ENCODE measurements at places on chromosomes 2 and 18.

DNA sequence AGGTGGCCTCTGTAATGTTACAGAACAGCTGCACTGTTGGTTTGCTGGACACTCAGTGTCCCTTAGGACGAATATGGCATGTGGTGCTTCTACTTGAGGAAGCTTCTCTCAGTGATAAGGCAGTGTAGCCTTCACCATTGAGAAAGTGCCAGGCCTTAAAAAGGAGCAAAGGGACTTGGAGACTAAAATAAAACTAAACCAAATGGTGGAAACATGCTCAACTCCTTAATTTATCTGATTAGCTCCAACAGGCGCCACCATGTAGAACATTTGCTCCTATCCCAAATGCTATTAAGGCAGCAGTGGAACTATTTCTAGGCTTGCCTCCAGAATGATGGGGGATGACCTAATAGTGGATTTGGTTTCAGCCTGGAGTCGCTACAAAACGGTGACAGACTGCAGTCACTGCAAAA is 77.5 kb upstream of the MYL1 start:
- no peak for DNase-seq

GRCh38 chr2:136384531-136385303 is 266.8 kb upstream of the CXCR4 start:
- DNase-seq, result peak; percentile 22

DNA sequence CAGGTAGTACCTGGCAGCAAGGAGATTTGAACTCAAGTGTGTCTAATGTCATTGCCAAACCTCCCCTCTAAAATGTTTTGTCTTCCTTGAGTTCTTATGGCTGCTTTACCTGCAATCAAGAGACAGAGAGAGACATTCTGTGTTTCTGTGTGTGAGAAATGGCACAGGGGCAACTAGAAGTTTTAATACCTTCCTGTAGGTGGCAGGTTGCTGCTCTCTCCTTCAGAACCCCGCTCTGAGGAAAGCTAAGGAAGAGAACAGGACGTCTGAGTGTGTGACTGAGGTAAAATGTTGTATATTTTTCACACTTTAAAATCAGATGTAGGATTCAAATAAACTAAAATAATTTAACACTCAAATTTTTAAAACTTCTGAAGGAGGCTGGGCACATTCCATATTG is 19.2 kb downstream of the DTNA start:
- peak; percentile 48 for DNase-seq

DNA sequence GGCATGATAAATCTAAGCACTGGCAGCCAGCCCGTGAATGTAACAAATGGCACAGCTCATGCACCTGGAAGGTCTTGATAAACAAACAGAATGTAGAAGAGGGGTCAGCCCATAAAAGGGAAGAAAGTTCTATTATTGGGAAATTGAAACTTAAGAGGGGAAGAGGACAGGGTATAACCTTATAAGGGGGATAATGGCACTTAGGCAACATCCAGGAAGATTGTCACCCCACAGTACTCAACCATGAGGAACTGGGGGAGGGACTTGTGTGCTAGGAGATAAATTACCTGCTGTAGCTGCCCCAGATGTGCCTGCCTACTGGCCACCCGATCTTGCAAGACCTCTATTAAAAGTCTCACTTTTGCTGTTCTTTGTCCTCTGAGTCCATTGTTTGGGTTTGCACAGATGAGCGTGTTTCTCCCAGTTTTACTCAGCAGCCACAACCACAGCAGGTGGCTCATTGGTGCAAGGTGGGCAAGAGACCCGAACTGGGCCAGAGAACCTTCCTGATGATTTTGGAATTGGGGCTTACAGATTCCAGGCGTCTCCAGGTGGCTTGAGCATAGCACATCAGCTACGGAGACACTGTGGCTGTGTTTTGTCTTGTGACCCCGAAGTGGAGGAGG is 79.0 kb upstream of the TAF1B start:
- DNase-seq, result no peak

GRCh38 chr18:74645679-74646078 is 48.0 kb downstream of the ZNF407 start:
- peak; percentile 27 for DNase-seq

DNA sequence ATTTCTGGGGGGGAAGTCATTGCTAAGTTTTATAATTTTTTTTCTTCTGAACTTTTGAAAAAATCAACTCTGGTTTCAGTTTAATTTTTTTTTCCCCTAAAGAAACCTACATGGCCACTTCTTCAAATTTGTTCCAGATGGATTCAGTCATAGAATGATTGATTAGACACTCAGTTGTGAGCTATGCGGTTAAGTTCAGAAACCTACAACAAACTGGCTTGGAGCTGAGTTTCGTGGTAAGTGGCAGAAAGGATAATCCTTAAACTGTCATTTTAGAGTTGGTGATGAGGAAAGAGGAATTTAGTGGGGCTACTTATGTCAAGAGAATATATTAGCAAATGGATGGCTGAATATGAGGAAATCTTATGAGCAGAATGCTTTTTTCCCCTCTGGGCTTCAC is 23.7 kb downstream of the EFEMP1 start:
- peak; percentile 89 for DNase-seq

GRCh38 chr2:201600906-201601305 is 42.4 kb downstream of the TMEM237 start:
- no peak for DNase-seq

DNA sequence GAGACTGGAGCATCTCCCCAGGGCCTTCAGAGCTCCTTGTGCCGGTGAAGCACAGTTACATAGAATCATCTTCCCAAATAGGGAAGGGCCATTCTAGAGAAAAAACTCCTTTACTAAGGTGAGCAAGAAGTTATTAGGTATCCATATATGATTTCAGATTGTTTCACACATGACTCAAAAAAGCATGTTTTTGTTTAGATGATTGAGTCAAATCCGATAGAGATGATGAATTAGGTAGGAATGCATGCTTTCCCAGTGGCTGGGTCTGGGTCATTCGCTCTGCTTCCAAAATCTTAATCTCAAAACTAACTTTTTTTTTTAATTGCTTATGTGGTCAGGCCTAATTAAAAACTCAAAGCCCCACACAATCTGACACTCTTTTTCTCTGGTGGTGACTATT is 3.8 kb downstream of the NT5C1B start:
- DNase-seq, result no peak

- no peak for DNase-seq
Measured at GRCh38 chr2:240137596-240138253, 1.6 kb upstream of the COPS9 start.

GRCh38 chr2:225771701-225772100 is 372.2 kb downstream of the NYAP2 start:
- DNase-seq, result no peak

GRCh38 chr2:138499684-138500083 is 1.9 kb upstream of the SPOPL start:
- no peak for DNase-seq

- peak; percentile 51 for DNase-seq
Measured at GRCh38 chr18:45521777-45522176, 93.5 kb upstream of the SLC14A2 start.

- no peak for DNase-seq
Measured at GRCh38 chr2:193847991-193848390, 1653.3 kb upstream of the TMEFF2 start.

- DNase-seq, result no peak
Measured at GRCh38 chr18:22513721-22514481, 96.2 kb upstream of the CTAGE1 start.

DNA sequence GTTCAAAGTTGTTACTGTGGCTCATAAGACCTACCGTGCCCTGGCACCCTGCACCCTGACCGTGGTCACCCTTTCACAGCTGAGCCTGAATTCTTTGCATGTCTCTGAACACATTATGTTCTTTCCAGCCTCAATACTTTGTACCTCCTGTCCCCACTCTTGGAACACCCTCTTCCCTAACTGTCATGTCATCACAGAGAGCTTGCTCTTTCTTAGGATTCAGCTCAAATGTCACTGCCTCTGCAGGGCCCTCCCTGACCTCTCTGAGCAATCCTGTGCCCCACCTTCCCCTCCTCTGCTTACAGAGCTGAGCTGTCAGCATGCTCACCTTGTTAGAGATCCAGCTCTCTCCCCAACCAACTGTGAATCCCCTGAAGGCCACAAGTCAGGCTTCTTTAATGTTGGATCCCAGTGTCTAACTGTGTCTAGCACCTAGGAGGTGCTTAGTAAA is 15.0 kb downstream of the PRKAG3 start:
- no peak for DNase-seq

- no peak for DNase-seq
Measured at GRCh38 chr2:60079562-60079961, 473.9 kb downstream of the BCL11A start.

- no peak for DNase-seq
Measured at GRCh38 chr2:240797500-240797895, 22.5 kb downstream of the KIF1A start.

DNA sequence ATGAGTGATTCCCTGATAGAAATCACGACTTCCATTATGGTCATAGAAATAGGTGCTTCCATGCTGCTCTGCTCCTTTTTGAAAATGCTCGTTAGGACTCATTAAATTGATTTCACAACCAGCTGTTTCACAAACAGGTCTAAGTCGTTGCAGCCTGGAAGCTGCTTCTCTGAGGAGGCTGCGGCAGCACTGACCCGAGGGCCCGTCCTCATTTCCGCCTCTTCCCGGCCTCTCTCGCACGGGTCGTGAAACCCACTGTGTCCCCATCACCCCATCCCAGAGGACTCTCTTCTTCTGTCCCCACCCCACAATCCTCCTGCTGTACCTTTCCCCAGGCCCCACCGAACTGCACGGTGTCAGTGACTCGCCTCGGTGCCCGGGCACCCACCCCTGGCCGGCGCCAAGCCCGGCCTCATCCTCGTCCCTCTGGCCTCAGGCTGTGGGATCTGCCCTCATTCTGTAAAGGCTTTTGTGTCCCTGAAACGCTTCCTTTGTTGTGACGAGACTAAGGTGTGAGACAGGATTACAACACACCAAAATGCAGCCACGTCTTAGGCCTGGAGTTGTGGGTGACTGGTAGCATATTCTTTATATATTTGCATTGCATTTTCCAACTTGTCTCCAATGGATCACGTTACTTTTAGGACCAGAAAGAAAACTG is 112.7 kb upstream of the CTDP1 start:
- DNase-seq, result no peak

DNA sequence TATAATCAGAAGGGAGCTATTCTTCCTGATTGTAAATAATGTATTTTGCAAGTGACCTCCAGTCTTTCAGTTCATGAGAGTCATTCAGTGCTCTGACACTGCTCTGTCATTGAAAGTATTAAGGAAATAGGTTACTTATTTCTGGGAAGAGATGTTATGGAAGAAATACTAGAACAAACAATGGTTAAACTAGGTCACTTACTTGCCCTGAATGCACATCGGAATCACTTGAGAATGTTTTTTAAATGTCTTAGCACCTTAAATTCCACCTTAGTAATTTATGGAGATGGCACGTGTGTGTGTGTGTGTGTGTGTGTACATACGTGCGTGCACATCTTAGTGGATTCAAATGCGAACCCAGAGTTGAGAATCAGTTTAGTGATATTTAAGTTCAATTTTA is 126.6 kb upstream of the KCNH7 start:
- DNase-seq, result no peak

GRCh38 chr2:46438794-46439193 is 40.6 kb upstream of the TMEM247 start:
- DNase-seq, result no peak
